Stimulated activated CD4-positive, alpha-beta T cell treated with anti-CD3 and anti-CD28 coated beads, Interleukin-15, amount 100 ng/mL, for 1 hour (primary cell): ENCODE measurements at places on chromosomes 6 and 20.

DNA sequence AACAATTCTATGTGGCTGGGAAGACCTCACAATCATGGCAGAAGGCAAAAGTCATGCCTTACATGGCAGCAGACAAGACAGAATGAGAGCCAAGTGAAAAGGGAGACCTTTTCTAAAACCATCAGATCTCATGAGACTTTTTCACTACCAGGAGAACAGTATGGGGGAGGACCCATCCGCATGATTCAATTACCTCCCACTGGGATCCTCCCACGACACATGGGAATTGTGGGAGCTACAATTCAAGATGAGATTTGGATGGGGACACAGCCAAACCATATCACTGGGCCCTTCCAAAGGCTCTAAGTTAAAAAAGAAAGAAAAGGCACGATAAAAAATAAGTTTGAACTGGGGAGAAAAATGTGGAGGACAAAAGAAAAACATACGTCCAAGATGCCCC is 406.9 kb upstream of the CDH4 start:
- no peak for DNase-seq

- DNase-seq: no peak
Observed at GRCh38 chr6:6461138-6461537, 127.4 kb upstream of the LY86 start.

DNA sequence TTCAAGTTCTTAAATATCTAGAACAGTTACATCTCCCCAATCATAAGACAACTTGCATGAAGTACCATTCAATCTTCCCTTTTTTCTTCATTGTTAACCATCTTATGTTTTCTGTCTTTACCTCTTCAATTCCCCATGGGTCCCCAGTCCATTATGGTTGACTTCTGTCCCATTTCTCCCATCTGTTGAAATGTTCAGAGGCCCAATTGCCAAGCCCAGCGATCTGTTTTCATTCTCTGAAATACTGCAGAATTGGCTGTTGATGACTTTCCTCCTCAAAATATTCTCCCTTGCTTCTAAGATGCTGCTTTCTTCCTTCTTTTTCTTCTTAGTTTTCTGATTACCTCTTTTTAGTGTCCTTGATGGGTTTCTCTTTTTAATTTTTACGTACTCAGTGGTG is 26.0 kb downstream of the DSTN start:
- no peak for DNase-seq

- DNase-seq: no peak
Observed at GRCh38 chr6:28940294-28940857, 16.6 kb upstream of the TRIM27 start.

DNA sequence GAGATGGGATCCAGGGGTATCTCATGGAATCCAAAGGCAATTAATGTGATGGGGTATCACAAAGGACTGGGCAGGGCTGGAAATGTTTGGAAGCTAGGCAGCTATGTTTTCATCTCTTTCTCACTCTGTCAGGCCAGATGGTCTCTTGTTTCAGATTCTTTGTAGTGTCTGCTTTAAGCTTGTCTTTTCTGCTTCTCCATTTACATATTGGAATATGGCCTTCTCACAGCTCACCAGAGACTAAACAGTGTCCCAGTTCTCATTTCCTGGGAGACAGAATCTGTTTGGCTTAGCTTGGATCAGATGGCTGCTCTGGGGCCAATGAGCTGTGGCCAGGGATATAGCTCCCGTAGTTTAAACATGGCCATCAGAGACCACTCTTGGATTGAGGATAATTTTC is 78.9 kb downstream of the SLC35F1 start:
- DNase-seq: no peak

- no peak for DNase-seq
Observed at GRCh38 chr6:26457264-26457805, 420 bp upstream of the BTN2A1 start.

DNA sequence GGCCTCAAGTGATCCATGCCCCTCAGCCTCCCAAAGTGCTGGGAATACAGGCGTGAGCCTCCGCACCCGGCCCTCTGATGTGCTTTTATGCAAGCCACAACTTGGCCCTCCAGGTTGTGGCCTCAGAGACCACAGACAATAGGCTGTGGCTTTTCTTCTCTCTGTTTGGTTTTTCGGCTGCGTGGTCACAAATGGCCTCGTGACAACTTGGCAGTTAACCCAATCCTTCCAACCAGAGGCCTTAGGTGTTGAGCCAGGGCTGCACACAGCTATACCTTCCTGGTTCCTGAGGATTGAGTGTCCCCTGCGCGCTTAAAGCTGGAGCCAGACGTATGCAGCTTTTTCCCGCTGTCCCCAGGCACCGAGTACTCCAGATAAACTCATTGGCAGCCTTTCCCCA is 6.3 kb upstream of the TGM3 start:
- no peak for DNase-seq

GRCh38 chr20:35954907-35955251 is 577 bp upstream of the SCAND1 start:
- no peak for DNase-seq

DNA sequence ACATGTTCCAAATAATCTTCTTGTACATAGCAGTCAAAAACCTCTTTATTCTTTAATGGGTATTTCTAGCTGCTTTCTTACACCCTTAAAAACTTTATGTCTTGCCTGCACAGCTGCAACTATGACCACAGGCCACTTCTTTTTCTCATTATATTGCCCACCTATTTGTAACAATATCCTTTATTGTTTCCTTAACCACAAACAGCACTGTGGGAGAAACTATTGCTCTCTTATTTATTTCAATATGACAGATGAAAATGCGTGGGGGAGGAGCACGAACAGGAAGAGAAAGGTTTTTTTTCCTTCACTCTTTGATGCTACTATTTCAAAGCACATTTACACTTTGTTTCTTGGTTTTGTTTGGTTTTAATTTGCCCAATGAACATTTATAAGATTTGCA is 253.5 kb downstream of the GJA1 start:
- DNase-seq: no peak

DNA sequence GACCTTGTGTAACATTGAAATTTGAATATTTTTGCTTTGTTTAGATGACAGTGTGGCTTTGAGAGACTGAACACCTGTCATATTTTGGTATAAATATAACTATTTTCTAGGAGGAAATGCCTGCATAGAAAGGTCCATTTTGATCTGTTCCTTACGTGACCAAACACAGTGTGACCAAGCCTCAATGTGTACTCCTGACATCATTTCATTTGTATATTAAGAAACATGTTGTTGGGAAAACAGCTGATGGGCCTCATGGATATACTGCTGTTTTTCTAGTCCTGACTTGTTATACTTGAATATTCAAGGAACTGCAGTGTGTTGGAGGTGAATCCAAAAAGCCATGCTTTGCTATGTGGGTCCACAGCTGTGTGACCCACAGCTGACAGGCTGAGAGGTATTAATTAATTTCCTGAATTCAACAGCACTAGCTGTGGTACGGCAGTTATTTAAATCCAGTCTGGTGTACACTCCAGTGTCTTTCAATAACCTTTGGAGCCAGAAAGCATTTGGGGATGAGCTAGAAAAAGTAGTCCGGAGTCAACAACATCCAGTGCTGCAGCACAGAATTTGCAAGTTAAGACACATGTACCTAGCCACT is 18.9 kb downstream of the NCOA7 start:
- DNase-seq: no peak

- no peak for DNase-seq
Observed at GRCh38 chr6:1988843-1989242, 256.6 kb downstream of the GMDS start.

- DNase-seq: no peak
Observed at GRCh38 chr20:19968028-19968427, 49.1 kb upstream of the NAA20 start.

DNA sequence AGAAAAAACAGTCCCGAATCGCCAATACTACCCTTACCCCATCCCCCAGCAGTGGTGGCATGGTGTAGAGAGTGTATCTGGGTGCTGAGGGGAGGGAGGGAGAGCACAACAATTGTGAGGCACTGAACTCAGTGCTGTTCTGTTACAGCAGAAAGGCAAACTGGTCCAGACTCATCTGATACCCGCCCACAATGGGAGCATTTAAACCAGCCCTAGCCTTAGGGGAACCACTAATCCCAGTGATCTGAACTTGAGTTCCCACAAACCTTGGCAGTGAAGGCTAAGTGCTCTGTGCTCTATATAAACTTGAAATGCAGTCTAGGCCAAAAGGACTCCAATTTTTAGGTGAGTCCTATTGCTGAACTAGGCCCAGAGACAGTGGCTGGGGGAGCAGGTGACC is 666.4 kb upstream of the PTCHD4 start:
- no peak for DNase-seq

DNA sequence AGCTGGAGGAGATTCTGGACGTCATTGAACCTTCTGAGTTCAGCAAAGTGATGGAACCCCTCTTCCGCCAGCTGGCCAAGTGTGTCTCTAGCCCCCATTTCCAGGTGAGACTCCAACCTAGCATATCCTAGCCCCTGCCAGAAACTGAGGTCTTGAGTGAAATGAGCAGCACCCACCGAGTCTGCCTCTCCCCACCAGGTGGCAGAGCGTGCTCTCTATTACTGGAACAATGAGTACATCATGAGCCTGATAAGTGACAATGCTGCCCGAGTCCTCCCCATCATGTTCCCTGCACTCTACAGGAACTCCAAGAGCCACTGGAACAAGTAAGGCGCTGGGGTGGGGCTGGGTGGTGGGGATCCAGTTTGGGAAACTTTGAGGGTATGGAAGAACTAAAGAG is 4.6 kb downstream of the MEA1 start:
- DNase-seq: no peak

- no peak for DNase-seq
Observed at GRCh38 chr6:81785377-81785776, 32.9 kb upstream of the TENT5A start.

- no peak for DNase-seq
Observed at GRCh38 chr6:156953479-156954146, 176.4 kb downstream of the ARID1B start.

GRCh38 chr20:44633872-44634600 is 17.5 kb downstream of the ADA start:
- no peak for DNase-seq

GRCh38 chr6:20604159-20604558 is 69.9 kb downstream of the CDKAL1 start:
- DNase-seq: no peak

DNA sequence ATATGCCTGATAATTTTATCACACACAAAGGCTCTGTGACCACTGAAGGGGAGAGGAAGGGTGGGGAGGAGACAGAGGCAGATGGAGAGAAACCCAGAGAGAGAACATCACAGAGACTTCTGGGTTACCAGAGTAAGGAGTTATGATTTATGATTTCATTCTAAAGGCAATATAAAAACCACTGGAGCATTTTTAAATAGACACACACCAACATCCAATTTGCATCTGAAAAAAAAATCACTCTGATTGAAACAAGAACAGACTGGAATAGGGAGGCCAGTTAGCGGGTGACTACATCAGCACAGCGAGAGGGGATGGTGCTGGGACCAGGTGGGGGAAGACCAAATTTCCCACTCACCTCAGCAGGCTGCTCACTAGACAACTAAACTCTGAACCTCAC is 104.8 kb downstream of the AGPAT4 start:
- no peak for DNase-seq

GRCh38 chr6:32070814-32071543 is 32.8 kb downstream of the CYP21A2 start:
- no peak for DNase-seq

- no peak for DNase-seq
Observed at GRCh38 chr20:46642265-46642968, 8.8 kb downstream of the SLC13A3 start.
